Trophoblast cell (in vitro differentiated cells and primary cell): ENCODE measurements at places on chromosomes 5 and 9.

DNA sequence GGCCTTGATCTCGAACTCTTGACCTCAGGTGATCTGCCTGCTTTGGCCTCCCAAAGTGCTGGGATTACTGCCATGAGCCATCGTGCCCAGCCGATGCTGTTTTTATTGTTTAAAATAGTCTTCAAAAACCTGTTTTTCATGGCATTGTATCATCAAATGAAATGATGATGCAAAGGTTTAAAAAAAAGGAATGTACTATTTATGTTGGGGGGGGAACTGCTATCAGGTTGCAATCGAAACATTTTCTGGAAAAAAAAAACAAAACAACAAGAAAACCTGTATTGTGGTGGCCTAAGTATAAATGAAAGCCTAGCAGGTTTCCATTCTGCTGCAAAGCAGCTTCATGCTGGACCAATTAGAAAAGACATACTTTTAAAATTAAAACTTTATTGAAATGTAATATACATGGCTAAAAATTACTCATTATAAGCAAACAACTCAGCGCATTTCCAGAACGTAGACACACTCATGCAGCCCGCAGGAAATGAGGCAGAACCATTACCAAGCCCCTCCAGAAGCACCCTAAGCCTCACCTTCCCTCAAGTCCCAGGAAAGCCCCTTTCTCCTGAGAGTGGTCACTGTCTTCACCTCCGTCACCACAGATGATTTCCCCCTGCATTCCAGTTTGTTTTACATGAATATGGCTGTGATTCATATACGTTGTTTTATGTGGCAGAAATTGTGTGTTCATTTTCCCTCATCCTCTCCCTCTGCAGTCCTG is 19.0 kb downstream of the GPR107 start:
- DNase-seq: peak; percentile 10

DNA sequence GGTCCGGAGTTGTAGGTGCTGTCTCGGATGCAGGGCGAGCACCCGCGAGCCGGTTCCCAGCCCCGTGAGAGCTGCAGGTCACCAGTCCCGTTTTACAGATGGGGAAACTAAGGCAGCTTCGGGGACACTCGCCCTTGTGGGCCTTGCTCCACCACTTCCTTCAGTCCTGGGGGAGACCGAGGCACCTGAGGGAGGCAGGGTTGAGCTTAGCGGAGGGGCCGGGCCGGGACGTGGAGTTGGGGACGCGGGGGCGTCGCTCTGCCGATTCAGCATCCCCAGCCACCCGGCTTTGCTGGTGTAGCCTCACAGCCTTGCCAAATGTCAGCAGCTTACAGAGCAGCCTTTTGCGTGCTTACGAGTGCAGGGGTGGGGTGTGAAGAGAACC is 530 bp downstream of the BBLN start:
- DNase-seq: peak; percentile 10

- DNase-seq: peak; percentile 32
Observed at GRCh38 chr5:81749561-81750307, 1.2 kb downstream of the SSBP2 start.

- DNase-seq: no peak
Observed at GRCh38 chr5:148382961-148383360, 797 bp upstream of the FBXO38 start.

- no peak for DNase-seq
Observed at GRCh38 chr9:86798966-86799365, 148.3 kb downstream of the GAS1 start.

DNA sequence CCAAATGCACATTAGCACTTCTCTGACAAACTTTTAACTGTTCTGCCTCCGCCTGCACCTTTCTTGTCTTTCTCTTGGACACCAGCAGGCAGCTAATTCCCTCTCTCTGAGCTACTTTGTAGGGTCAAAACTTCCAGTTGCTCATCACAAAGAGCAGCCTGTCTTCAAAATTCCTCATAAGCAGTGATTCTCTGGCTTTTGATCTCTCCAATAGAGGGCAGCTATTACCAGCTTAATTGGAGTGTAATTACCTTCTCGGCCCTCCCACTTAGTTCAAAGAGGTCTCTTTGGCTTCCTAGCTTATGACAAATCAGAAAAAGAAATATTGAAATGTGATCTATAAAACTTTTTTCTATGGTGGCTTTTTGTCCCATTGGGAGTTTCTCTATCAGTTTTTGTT is 43.6 kb upstream of the RAD23B start:
- DNase-seq: no peak

- DNase-seq: no peak
Observed at GRCh38 chr9:129022037-129022436, 6.1 kb downstream of the SH3GLB2 start.

GRCh38 chr5:888638-889035 is 4.0 kb downstream of the BRD9 start:
- DNase-seq: no peak

DNA sequence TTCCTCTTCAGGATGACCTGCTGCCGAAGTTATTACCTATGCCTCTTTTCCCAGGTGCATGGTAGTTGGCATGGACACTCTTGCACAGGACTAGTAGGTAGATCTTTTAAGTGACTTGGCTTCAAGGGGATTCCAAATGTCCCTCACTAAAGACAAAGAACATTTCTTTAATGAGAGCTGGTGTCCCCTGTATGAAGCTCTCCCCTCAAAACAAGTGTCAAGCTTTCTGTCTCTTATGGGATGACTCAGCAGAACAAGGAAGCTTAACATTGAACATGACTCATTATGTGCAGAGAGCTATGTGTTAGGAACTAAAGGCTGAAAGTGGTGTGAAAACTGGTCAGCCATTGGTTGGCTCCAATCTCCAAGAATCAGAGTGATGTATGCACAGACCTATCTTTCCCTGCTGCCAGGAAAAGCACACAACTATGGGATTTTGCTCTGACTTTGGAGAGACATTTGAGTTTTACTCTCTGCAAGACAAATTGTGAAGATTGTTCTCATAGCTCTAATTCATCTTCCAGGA is 120.5 kb downstream of the PRDM6 start:
- DNase-seq: peak; percentile 37
